ENCODE measurements at places on chromosomes 4 and X.

- DNase-seq: peak; percentile 43
These were observed 138.8 kb downstream of the TEX11 start for GRCh38 chrX:70769659-70770227.

- no peak for DNase-seq
These were observed 140.4 kb downstream of the SLC10A7 start for GRCh38 chr4:146381263-146381872.

- no peak for DNase-seq
These were observed 1012.1 kb downstream of the RAB28 start for GRCh38 chr4:12472087-12472486.

DNA sequence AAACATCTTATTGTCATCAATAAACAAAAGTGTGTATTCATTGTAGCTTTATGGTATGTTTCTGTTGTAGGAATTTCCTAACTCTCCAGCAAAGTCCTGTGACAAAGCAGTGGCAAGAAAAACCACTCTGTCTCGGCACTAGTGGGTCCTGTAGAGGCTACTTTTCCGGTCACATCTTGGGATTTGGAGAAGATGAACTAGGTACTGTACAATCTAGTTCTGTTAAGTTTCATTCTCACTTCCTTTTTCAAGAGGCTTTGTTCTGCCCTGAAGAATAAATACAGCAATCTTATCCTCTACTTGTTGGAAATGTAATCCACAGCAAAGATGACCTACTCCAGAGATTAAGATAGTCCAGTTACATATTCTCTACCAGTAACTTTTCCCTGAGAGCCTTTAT is 69.3 kb downstream of the HHIP start:
- no peak for DNase-seq

- DNase-seq: no peak
These were observed 40.9 kb downstream of the JADE3 start for GRCh38 chrX:46953137-46953527.

- DNase-seq: no peak
These were observed 23.8 kb upstream of the PLK4 start for GRCh38 chr4:127856813-127857447.

- no peak for DNase-seq
These were observed 1.9 kb upstream of the SCML1 start for GRCh38 chrX:17735406-17735805.

GRCh38 chr4:158519226-158519625 is 2.5 kb upstream of the RXFP1 start:
- peak; percentile 90 for DNase-seq

DNA sequence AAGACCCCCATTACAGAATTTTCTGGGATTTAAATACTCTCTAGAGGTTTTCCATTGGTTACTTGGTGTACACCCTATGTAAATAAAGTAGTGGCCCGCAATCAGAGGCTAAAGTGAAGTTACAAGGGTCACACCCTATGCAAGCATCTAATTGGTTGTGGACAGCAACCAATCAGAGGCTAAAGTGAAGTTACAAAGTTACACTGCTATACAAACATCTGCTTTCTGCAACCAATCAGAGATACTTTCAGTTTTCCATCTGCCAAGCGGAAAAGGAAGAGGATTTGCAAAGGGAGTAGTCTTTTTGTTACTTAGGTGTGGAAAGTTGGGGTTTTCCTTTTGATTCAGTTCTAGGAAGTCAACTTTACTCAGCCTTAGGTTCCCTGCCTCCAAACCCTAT is 2.0 kb upstream of the ATRX start:
- DNase-seq: no peak

GRCh38 chrX:338836-339400 is 20.3 kb upstream of the GTPBP6 start:
- no peak for DNase-seq

- DNase-seq: peak; percentile 48
These were observed 813 bp downstream of the DIAPH2 start for GRCh38 chrX:96685210-96686099.

DNA sequence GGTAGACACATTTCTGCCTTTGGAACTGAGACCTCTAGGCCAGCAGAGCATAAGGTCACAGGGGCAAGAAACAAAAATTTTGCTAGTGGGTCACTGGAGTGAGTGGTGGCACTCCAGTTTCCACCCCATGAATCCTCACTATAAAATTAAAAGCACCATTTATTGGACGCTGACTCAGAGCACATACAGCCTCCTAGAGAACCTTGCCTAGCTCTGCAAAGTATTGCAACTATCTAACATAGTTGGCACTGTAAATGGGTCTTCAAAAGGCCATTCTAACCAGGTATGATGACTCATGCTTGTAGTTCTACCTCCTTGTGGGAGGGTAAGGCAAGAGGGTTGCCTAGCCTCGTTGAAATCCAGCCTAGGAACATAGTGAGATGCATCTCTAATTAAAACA is 25.1 kb downstream of the RRAGB start:
- no peak for DNase-seq

DNA sequence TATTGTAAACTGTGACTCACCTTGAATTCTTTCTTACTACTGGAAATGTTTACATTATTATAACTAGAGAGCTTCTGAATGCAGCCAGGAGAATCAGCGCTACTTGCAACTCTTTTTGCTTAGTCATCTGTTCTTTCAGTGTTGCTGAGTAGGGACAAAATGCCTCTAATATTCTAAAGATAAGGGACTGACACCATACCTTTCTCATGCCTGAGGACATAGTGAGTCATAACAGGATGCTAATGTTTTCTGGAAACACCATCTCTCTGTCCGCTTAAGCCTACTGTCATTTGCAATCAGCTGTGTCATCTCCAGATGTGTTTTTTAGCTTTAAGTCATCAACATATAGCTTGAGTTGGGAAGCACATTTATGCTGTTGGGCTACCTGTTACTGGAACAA is 108.3 kb downstream of the QRFPR start:
- DNase-seq: peak; percentile 81

DNA sequence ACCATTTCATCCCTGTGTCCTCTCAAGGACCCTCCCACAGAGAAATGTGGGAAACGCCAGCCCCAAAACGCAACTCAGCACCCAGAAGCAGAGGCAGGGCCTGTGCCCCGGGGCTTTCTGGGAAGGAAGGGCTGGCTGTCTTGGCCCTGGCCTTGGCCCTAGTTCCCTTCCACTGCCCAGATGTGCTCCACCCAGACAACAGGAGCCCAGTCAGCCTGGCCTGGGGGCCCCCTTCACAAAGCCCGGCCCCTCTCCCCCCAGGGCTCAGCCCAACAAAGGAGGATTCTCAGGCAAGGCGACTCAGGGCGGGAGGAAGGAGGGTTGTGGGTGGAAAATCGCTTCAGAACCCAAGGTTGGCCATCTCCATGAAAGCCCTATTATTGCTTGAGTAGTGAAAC is 82.5 kb downstream of the PJA1 start:
- DNase-seq: no peak

DNA sequence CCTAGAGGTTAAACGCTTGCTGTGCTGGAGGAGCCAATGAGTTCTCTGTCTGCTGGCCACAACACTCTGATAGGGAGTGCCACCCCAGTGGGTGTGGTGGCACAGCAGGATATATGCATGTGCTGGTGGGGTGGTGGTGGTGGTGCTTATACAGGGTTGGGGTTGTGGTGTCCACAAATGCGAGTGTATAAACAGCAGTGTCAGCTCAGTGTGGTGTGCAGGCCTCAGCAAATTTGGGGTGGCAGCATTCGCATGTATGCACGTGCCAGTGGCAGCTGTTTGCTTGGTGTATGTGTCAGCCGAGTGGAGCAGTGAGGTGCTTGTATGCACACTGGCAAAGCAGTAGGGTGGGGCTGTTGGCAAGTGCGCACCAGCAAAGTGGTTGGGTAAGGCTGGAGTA is 157.4 kb downstream of the FAM47A start:
- no peak for DNase-seq

DNA sequence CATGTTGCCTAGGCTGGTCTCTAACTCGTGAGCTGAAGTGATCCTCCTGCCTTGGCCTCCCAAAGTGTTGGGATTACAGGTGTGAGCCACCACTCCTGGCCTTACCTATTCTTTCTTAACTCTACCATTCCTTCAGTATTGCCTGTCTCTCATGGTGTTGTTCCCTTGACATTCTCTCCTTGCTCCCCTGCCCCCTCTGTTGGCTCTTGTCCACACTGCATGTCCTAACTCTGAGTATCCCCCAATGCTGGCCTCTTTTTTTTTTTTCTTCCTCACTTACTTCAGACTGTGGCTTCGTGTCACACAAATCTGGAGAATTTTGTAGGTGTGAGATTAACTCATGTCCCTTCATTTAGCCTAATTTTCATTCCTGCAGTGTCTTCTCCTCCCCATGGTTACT is 22.9 kb upstream of the FRMPD4 start:
- peak; percentile 21 for DNase-seq

- DNase-seq: no peak
These were observed 33.2 kb downstream of the PPARGC1A start for GRCh38 chr4:23856630-23857029.

- no peak for DNase-seq
These were observed 531.7 kb upstream of the FTHL17 start for GRCh38 chrX:31603411-31604120.

All from DMS53 (cell line).